Hematopoietic multipotent progenitor cell treated with erythropoietin and hydrocortisone succinate and interleukin-3 and kit ligand, for 6 days (in vitro differentiated cells): ENCODE measurements at places on chromosomes 5 and 9.

DNA sequence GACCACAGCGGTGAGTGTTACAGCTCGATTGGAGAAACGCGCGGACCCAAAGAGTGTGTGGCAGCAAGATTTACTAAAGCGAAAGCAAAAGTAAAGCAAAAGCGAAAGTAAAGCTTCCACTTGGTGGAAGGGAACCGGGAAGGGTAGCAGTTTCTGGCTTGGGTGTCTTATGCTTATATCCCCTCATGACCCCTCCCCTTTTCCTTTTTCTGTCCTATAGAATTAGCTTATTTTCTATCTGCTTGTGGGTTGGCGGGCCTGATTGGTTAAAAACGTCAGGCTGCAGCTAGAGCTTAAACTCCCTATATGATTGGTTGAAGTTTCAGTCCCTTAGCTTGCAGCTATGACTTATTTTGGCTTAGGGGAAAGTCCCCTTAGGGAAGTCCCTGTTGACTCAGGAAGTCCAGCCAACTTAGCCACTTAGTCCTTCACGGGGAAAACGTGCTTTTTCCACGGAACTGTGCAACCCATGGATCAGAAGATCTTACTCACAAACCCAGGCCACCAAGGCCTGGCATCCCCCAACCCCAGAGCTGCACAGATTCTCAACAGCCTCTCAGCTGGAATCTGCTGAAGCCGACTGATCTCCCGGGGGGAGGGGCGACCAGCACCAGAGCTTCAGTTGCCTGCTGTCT lies 114.2 kb upstream of the ADAMTS16 start:
- DNase-seq, result no peak

DNA sequence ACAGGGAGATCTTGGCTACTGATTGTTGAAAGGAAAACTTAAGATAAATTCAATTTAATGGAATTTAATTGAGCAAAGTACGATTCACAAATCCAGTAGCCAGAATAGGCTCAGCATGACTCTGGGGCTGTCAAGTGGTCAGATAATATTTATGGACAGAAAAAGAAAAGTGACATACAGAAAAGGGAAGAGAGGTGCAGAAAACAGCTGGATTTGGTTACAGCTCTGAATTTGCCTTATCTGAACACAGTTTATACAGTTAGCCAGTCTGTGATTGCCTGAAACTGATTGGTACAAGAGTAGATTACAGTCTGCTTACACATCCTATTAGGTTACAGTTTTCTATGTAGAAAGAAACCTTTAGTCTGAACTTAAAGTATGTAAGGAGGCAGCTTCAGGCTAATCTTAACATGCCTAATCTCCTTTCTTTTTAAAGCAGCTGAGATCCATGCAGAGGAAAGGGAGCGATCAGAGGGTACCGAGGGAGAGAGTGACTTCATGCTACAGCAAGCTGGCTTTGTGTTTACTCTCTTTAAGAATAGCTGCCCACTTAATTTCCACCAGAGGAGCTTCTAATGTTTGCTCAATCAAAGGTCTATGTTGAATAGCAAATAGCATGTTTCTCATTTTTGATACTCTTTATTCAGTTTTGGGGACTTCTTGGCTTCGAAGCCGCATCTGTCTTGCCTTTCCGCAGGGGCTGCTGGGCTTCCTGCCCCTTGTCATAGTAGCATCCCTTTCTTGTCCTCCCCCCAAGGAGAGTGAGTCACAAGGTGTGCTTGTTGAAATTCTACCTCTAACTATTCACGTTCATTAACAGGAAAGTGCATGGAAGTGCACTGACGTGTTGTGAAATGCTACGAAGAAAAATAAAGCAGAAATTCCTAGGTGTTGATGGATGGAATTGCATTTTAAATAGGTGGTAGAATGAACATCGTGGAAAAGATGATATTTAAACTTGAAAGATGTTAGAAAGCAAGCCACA lies 761.2 kb downstream of the TAF11L14 start:
- DNase-seq, result no peak

DNA sequence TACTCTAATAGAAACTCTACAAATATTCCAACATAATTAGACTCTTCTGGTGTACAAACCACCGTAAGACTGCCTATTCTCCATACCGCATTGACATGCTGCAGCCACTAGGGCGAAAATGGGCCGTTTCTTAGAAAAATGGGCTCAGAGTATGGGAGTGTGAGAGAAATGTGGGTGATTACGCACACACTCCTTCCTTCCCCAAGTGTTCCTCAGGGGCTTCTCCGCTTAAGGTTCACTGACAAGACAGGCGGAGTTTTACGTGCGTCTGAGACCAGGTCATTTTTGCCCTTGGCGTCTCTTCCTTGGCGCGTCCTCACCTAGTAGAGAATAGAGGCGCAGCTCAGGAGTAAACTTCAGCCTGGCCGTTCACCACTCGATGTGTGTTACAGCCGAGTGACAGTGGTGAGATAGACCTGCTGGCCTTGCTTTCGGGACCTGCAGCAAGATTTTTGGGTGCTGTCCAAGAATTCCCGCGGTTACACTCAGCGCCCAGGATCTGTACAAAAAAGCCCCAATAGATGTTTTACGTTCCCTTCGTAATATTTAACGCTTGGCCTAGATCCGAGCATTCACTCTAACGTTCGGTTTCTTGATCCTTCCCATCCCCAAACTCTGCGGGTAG lies 1.8 kb upstream of the NTRK2 start:
- DNase-seq, result peak; percentile 24

GRCh38 chr9:120386390-120387131 lies 193.4 kb downstream of the CDK5RAP2 start:
- DNase-seq, result no peak

DNA sequence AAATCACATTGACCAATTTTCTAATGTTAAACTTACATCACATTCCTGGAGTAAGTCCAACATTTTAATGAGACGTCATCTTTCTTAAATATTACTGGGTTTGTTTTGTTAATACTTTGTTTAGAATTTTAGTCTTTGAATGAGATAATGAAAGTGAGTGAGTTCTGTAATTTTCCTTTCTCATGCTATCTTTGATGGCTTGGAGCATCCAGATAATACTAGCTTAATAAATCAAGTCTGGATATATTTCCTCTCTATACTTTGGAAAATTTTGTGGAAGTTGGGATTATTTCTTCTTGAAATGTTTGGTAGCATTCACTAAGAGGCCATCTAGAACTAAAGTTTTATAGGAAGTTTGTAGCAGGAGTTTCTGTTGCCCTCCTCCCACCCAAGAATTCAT lies 90.8 kb upstream of the IL7R start:
- DNase-seq, result no peak

DNA sequence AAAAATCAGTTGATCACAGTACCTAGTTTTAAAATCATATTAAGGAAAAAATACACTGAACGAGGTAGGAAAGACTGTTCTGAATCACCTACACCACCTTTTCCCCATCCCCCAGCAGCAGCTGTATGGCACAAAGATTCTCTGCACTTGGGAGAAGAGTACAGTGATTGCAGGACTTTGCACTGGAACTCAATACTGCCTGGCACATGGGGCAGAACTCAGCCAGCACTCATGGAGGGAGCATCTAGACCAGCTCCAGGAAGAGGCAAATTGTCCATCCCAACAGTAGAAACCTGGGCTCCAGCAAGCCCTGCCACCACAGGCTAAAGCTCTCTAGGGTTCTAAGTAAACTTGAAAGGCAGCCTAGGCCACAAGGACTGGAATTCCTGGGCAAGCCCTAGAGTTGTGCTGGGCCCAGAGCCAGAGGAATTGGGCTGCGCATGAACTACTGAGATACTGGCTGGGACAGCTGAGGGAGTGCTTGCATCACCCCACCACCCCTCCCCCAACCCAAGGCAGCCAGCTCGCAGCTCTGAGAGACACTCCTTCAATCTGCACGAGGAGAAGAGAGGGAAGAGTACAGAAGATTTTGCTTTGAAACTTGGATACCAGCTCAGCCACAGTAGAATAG lies 654.4 kb upstream of the CDH6 start:
- no peak for DNase-seq
